DMS 273 treated with DMSO at 0.1 percent for 48 hours (cell line): ENCODE measurements at places on chromosomes 12 and 14.

DNA sequence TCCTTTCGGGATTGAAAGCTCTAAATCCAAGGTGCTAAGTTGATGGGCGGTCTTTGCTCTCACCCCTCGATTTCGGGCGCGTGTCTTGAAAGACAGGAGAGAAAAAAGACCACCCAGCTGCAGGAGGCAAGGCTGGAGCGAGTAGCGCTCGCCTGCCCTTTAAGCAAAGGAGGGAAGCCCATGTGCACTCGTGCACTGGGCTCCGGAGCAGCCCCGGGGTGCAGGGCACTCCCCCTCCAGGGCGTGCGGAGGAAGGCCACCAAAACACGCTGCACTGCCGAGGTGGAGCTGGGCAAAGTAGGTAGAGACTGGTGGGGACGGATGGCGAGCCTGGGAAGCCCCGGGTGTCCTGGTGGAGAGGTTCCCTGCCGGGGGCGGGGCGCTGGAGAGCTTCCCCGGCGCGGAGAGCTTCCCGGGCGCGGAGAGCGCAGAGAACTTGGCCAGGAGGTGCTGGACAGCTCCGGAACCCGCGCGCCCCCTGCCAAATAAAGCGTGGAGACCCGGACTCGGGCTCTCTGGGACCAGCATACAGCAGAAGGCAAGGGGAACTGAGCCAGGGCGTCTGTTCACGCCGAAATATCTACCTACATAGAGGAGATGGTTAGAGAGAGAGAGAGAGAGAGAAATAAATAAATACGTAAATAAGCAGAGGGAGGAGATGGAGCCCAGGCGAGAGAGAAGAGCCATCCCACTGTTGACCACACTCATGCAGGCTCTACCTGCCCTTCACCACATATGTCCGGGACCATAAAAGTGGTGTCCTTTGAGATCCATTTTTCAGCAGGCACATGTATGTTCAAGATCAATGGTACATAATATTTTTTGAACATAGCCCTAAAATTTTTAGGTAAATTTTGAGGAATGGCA, 662 bp upstream of the NELL2 start:
- peak; percentile 55 for DNase-seq

- DNase-seq: no peak
Observed at GRCh38 chr12:19045426-19045825, 84.1 kb upstream of the PLEKHA5 start.

DNA sequence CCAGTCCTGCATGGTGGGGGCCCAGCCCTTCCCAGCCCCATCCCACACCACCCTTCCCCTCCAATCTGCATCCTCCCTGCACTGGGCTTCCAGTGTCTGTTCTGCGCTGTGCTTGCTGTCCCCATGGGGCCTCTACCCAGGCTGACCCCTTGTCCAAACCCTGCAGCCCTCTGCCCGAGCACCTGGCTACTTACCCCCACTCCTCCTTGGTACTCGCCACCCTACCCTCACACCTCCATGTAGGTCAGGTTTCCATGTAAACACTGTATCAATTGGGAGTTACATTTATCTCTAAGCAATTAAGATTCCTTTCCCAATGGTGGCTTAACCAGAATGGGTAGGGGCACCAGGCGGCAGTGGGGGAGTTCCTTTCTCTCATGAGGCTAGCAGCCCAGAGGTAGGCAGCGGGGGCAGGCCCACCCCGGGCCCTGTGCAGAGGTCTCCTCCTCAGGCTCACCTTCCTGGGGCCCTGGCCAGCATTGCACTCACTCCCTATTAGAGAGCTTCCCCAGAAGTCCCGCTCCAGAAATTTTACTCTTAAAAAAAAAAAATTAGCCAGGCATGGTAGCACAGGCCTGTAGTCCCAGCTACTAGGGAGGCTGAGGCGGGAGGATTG, 76.6 kb upstream of the CCND2 start:
- no peak for DNase-seq

- DNase-seq: no peak
Observed at GRCh38 chr14:61258985-61259384, 22.2 kb downstream of the TMEM30B start.

- no peak for DNase-seq
Observed at GRCh38 chr12:51475543-51475942, 50.9 kb downstream of the SLC4A8 start.

DNA sequence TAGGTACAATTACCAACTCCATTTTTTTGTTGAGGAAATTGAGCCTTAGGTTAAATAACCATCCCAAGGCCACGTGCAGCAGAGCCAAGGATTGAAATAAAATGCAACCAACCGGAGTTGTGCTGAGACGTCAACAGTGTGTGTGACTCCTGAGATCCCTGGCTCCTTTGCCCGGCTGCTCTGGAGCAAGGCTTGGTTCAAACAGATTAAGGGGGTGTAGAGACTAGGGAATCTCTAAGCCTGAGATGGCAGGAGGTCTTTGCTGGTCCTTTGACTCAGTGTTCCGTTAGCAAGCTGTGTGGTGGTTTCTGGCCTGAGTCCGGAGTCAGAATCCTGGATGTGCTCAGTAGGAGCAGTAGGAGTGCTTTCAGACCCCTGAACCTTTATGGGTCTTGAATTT, 1.4 kb upstream of the SLC8A3 start:
- DNase-seq: no peak

DNA sequence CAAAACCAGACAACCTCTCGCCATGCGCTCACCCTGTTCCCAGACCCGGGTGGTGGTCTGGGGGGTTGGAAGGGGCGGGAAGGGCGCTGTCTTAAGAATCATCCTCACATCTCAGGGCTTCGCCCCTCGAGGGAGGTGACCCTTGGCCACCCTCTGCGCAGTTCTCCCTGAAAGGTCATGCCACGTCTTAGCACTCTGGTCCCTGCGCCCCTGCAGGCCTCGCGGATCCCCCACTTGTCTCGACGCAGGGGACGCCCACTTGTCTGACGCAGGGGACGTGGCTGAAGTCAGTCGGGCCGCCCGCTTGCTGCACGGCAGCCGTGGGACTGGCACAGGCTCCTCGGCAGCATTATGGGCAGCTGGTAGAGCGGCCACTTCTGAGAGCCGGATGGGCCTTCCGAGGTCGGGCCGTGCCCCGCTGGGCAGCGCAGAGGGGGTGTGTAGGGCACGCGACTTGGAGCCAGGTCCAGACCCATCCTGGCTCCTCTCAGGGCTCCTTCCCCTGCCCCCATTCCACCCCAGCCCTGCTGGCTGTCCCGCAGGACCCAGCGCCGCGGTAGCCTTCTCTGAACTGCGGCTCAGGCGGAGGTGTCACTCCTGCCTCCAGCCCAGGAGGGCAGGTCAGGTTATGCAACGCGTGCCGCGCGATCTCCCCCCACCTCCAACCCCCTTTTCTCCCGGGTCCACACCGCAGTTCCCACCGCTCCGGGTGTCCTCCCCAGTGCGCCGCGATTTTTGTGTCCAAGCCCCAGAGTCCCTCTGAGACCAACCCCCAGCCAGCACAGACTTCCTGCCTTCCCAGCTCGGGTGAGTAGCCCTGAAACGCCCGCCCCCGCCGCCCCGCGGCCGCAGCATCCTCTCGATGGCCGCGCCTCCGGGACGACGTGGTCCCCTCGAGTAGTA, 40.9 kb upstream of the CAPRIN2 start:
- DNase-seq: no peak

GRCh38 chr14:50924843-50925242, 19.4 kb downstream of the PYGL start:
- DNase-seq: no peak

DNA sequence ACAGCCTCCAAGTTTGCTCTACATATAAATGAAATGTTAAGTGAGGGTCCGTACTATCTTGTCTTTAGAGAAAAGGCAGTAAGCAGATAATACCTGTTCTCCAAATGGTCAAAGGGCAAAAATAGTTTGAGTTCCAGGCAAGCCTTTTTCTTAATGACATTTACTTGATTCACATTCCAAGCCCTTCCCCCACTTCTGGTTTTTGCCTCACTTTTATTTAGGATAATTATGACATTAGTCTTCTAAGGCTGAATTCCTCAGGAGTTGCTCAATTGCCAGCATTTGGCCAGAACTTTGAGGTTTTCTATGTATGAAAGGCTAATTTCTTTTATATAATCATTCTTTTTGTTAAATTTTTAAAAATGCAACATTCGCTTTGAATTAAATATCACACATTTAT, 62.5 kb upstream of the DUSP6 start:
- no peak for DNase-seq

- DNase-seq: no peak
Observed at GRCh38 chr12:19842116-19842515, 402.8 kb downstream of the AEBP2 start.

DNA sequence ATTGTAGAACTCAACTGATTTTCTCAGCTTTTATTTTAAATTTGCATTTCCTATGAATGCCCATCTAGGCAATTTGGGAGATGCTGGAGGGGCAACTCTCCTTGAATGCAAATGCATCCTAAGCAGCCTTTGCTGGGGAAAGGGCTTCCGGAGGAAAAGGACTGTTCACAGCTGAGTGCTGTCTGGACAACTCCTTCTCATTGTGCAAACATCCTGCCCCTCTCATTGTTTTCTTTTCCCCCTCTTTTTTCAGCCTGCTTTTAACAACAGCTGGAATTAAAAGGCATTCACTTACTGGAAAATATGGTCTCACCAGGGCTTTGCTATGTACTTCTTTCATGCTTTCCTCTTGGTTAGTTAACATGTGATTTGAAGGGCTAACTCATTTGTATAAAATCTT, 397.8 kb downstream of the FUT8 start:
- DNase-seq: no peak

- DNase-seq: no peak
Observed at GRCh38 chr12:71642264-71642663, 21.4 kb downstream of the ZFC3H1 start.

- DNase-seq: no peak
Observed at GRCh38 chr12:62912644-62913043, 22.3 kb downstream of the PPM1H start.

DNA sequence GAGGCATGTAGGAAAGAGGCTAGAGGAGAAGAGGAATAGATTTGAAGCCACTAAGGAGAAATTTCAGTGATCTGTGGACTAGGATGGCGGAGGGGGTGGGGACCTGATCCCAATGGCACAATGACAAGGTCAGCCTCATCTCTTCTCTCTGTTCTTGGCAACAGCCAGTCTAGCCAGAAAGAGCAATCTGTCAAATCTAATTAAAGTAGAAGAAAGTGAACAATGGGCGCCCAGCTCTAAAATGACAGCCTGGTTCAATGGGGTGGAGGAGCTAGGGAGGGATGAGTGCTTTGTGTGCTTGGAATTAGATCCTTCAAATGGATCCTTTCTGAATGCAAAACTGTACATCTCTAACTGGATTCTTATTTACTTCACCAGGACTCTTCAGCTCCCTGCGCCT, 37.2 kb upstream of the TUBA1C start:
- no peak for DNase-seq

- no peak for DNase-seq
Observed at GRCh38 chr14:30849354-30849753, 25.0 kb upstream of the COCH start.

DNA sequence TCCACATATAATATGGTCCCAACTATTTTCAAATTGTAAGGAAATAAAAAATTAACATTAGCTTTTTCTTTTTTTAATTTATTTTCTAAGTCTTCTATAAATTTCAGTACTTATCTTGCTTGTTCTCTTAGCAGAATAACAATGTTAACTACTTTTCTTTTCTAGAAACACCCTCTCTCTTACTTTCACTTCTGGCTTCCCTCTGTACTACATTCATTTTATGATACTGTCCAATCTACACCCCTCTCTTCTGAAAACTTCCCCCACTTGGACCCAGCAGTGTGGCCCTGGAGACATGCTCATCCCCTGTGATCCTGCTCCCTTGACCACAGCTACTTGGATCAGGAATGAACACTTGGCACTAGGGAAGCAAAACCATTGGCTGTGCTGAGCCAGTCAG, 15.7 kb downstream of the SGPP1 start:
- DNase-seq: no peak

- no peak for DNase-seq
Observed at GRCh38 chr14:70982200-70982599, 74.9 kb downstream of the PCNX1 start.

GRCh38 chr14:104139460-104140212, 1.2 kb downstream of the KIF26A start:
- no peak for DNase-seq

GRCh38 chr12:95600567-95600966, 49.3 kb upstream of the USP44 start:
- no peak for DNase-seq

- DNase-seq: no peak
Observed at GRCh38 chr14:20830831-20831230, 28.2 kb upstream of the RNASE1 start.

DNA sequence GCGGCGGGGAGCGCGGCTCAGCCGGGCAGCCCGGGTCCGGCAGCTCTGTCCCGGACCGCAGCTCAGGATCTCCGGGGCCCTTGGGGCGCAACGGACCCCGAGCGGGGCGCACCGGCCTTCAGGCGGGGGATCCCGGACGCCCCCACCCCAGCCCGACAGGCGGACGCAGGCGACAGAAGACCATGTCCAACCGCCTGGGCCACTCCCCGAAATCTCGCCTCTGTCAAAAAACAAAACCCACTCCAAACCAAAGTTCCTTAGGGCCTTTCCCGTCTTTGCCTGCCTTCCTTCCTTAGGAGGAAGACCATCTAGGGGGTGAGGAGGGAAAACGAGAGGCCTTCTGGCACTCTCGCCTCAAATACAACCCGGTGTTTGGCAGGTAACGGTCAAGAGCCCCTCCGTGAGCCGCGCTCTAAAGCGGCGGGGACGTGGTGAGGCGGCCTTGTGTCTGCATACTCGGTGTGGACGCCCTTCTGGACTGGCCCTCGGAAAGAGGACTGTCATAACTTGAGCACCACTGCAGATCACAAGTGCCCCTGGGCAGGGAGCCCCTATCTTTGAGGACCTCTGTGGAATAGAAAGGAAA, 604 bp downstream of the HCFC2 start:
- no peak for DNase-seq

- no peak for DNase-seq
Observed at GRCh38 chr12:466039-466438, 6.3 kb downstream of the B4GALNT3 start.

GRCh38 chr12:1933342-1934051, 15.0 kb upstream of the CACNA2D4 start:
- no peak for DNase-seq

DNA sequence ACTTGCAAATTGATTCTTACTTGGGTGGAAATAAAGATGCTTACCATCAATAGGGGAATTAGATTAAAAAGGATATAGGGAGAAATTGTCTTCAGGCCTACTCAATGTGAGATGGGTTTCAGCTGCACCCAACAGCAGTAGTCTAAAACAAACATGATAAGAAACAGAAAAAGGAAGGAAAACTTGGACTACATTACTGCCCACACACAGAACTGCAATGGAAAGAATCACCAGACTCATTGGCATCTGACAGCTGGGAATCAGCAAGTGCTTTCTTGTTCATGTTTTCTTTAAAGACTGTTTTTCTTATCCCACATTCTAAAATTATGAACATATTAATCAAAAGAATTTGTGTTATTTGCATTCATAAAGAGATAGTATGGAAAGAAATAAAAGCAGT, 144.2 kb downstream of the LRIG3 start:
- no peak for DNase-seq

DNA sequence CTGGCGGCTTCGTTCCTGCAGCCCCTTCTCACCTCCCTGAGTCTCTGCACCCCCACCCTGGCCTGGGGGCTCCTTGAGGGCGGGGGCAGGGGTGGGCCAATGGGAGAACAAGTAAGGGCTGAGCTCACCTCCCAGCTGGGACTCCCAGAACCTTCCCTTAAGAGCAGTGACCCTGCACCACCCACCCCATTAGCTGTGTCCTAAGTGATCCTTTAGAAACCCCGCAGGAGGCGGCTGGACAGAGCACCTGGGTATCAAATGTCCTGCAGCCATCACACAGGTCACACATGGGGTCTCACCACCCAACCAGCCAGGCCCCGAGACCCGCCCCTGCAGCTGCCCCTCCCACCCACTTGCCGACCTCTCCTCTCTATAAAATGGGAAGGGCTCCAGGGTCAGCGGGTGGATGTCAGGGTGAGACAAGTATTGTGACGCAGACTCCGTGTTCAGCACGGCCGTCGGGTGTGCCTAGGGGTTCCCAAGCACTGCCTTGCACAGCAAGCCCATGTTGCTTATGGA, 151.2 kb upstream of the C14orf180 start:
- no peak for DNase-seq
